ENCODE measurements at places on chromosomes 3 and 15. TPM values are rescaled to one million over a fixed set of nuclear protein-coding genes. Genes with fewer than 3 reads are reported as not detected.

The TGM4 gene
- not detected for total RNA-seq

- H3K27ac ChIP-seq: no peak overlapping the region
- H3K4me3 ChIP-seq: no peak overlapping the region
- H3K36me3 ChIP-seq: no peaks in the 10 kb centered on the region
- no peaks in the 10 kb centered on the region for H3K27me3 ChIP-seq
Observed at GRCh38 chr3:154018100-154018696, 103.0 kb upstream of the ARHGEF26 start.

The ADAM10 gene
- total RNA-seq: 128 TPM

DNA sequence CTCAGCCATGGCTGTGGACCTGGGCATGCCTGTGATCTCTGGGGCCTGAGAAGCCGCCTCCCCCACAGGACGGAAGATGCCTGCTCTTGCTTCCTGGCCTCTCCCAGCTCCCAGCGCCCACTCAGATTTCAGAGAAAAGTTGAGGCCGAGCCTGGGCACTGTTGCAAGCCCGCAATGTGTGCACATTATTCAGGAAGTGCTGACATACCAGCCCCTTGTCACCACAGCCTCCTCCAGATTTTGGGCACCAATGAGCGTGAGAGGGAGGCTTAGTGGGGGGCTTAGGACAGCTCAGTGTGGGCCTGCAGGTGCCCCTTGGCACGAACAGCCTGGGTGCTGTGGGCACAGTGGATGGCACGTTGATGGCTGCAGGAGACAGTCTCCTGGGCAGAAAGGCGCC, 1400.9 kb upstream of the ALCAM start:
- H3K4me3 ChIP-seq: no peak overlapping the region
- H3K4me1 ChIP-seq: peaks cover 12% of the 10 kb centered on the region
- H3K36me3 ChIP-seq: no peaks in the 10 kb centered on the region
- H3K27me3 ChIP-seq: no peaks in the 10 kb centered on the region
- H3K27ac ChIP-seq: no peak overlapping the region
- DNase-seq: no peak

The KBTBD12 gene
- 0.22 TPM for total RNA-seq

The MST1 gene
- 17.2 TPM for total RNA-seq

DNA sequence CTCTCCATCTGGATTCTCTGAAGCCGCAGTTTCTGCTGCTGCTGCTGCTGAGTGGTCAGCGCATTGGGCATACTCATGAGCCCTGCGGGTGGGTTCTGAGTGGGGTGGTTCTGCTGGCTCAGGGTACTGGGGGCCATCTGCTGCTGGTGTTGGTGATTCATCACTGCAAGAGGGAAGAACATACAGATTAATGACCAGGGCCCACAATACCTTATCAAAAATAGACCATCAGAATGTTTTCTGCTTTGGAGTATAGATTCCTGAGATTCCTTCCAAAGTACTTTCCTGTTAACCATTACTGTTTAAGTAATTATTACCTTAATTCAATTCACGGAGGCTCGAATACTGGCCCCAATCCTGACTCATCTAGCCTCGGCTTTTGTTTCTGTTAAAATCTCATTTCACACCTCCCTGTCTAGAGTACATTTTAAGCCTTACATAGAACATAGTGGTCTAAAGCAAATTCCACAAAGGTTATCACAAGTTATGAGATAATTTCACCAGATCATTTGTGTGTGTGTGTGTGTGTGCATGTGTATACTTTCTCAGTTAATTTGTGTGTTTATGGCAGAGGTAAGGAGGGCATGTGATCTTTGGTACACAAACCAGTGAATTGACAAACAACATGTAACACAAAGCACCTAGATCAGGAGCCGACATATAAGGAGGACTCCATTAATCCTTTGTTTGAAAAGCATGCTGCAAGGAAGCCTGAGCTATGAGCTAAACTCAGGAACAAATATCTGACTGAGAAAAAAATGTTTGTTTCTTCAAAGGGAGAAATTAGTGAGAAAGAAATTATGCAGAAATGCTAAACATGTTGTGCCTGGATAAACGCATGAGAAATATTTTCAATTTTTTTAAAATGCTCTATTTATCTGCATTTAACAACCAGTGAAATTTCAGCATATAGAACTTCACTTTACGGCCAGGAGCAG, 68.1 kb downstream of the TM4SF4 start:
- no peak overlapping the region for H3K4me3 ChIP-seq
- no peak for DNase-seq
- peak overlapping the region; percentile 30 for H3K27ac ChIP-seq
- peaks cover 17% of the 10 kb centered on the region for H3K4me1 ChIP-seq
- H3K36me3 ChIP-seq: peaks cover 16% of the 10 kb centered on the region

The TMC3 gene
- not detected for total RNA-seq

GRCh38 chr3:1552831-1553230, 460.0 kb downstream of the CNTN6 start:
- no peaks in the 10 kb centered on the region for H3K4me1 ChIP-seq
- H3K27ac ChIP-seq: no peak overlapping the region
- no peak overlapping the region for H3K4me3 ChIP-seq
- no peak for DNase-seq
- H3K27me3 ChIP-seq: no peaks in the 10 kb centered on the region
- peaks cover 61% of the 10 kb centered on the region for H3K36me3 ChIP-seq

GRCh38 chr15:78968539-78969271, 23.9 kb upstream of the CTSH start:
- peaks cover 44% of the 10 kb centered on the region for H3K4me1 ChIP-seq
- H3K27me3 ChIP-seq: no peaks in the 10 kb centered on the region
- peak overlapping the region; percentile 94 for H3K27ac ChIP-seq
- DNase-seq: no peak
- no peaks in the 10 kb centered on the region for H3K36me3 ChIP-seq

GRCh38 chr15:96503276-96503675, 172.8 kb downstream of the NR2F2 start:
- no peaks in the 10 kb centered on the region for H3K4me1 ChIP-seq
- H3K4me3 ChIP-seq: no peak overlapping the region
- H3K27me3 ChIP-seq: peaks cover 3% of the 10 kb centered on the region
- H3K27ac ChIP-seq: no peak overlapping the region
- H3K36me3 ChIP-seq: no peaks in the 10 kb centered on the region

The ADAMTS17 gene
- total RNA-seq: 1.8 TPM

DNA sequence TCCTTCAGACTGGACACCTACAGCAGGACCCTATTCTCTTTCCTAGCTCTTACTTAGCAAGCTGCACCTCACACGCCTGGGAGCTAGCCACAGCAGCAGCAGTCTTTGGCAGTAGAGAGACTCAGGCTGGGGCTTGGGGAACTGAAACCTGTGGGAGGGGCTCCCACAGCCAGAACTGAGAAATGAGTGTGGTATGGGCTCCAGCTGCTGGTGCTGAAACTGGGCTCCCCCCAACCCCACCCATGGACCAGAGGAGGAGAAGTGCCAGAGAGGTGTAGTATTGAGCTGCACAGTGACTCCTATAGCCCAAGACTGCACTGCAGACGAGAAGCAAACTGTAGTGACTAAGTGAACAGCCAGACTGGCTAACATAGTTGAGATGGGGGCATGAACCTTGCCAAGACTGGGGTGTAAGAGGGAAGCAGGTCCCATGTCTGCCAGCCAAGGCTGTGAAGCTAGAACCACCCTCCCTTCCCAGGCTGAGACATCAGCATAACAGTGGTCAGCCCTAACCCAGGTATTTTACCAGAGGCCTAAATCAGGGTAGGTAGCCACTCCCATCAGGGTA, 62.5 kb downstream of the MYO5A start:
- H3K27ac ChIP-seq: peak overlapping the region; percentile 83
- peaks cover 30% of the 10 kb centered on the region for H3K4me1 ChIP-seq

DNA sequence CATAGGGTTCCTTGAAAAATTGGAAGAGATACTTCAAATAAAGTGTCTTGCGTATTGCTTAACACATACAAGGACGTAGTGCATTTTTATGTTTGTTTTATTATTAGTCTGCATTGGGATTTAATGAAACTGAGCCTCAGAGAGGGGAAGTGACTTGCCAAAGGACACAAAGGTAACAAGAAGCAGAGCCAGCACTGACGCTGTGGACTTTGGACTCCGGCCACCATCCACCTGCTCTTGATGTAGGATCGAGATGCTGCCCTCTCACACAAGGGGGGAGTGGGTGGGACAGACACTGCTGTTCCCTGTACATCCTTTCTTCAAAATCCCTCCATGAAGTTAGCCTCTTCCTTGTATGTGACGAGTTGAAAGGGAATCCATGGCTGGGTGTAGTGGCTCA, 435.4 kb upstream of the RGMA start:
- no peak for DNase-seq
- no peaks in the 10 kb centered on the region for H3K36me3 ChIP-seq
- no peak overlapping the region for H3K27ac ChIP-seq
- no peaks in the 10 kb centered on the region for H3K27me3 ChIP-seq

DNA sequence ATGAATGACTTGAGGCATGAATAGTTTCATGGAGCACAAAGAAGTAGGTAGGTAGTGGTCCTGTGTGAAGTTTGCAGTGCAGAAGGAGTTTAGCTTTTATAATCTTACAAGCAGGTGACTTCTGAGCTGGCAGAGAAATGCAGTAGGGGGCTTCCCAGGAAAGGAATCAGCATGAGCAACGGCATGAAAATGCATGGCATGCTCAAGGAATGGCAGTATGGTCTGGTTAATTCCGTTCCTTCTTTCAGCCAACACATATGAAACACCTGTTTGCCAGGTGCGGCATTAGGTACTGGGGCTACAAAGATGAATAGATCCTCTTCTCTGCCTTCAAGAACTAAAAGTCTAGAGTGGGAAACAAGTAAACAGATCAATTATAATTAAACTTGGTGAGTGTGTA, 138.0 kb upstream of the BHLHE40 start:
- DNase-seq: no peak
- no peak overlapping the region for H3K4me3 ChIP-seq
- H3K4me1 ChIP-seq: peaks cover 8% of the 10 kb centered on the region
- peak overlapping the region; percentile 2 for H3K27ac ChIP-seq

DNA sequence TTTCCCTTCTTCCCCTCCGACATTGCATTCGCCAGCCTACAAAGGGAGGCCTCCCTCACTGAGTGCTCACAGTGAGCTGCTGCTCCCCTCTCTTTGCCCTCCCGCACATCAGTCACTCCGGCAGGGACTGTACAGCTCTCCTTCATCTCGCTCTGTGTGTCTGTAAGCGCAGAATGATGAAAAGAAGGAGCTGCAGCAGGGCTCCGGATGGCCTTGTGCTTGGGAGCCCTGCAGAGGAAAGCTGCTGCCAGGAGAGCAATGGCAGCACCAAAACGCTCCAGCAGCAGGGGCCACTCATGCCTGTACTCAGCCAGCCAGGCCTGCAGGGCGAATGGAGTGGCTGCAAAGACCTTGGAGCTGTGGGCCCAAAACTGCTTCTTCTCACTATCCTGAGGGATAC, 107.0 kb upstream of the NSMCE3 start:
- DNase-seq: no peak
- H3K36me3 ChIP-seq: no peaks in the 10 kb centered on the region
- no peaks in the 10 kb centered on the region for H3K27me3 ChIP-seq
- peaks cover 17% of the 10 kb centered on the region for H3K4me1 ChIP-seq
- H3K4me3 ChIP-seq: no peak overlapping the region
- no peak overlapping the region for H3K27ac ChIP-seq

DNA sequence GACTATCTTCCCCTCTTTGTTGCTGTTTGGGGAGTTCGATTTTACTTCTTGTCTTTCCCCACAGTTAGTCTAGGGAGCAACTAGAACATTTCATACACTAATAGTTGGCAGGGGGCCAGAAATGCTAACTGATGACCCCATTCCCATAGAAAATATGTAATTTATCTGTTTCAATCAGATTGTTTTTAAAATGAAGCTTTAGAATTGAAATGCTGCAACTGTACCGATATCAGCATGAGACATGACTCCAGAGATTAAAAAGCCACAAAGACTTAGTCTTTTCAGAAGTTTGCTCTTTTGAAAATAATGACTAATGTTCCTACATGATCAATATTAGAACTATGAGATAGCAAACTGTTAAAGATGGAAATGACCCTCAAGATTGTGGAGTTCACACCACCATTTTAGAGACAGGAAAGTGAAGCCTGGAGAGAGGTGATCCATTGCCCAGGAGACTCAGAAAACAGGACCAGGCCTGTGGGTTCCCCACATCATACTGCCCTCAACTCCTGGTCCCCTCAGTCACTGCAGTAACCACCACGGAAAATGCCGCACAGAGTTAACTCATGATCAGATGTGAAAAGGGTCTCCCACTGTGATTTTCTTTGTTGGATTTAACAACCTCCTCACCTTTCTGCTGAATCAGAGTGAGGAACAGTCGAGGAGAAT, 130.3 kb downstream of the CHDH start:
- peaks cover 9% of the 10 kb centered on the region for H3K4me1 ChIP-seq
- no peaks in the 10 kb centered on the region for H3K36me3 ChIP-seq
- DNase-seq: no peak
- no peaks in the 10 kb centered on the region for H3K27me3 ChIP-seq
- no peak overlapping the region for H3K27ac ChIP-seq

- no peak overlapping the region for H3K4me3 ChIP-seq
- H3K4me1 ChIP-seq: peaks cover 6% of the 10 kb centered on the region
- H3K27ac ChIP-seq: no peak overlapping the region
- no peak for DNase-seq
Observed at GRCh38 chr3:44409640-44410410, 67.6 kb downstream of the ZNF445 start.

DNA sequence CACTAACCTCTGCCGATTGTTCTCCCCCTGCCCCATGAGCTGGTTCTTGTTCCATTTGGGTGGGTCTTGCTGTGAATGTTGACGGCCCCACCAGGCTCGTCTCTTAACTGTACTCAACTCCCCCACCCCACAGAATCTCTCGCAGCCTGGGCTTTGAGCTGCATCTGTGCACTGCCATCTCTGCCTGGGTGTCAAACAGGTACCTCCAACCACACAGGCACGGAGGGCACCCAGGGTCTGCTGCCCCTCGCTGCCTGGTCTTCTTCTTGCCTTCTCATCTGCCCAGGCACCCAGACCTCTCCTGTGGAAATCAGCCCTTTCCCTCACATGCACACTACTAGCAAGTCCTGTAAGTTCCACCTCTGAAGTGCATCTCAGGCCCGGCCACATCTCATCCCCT, 10.1 kb downstream of the TLR9 start:
- no peak for DNase-seq
- H3K27me3 ChIP-seq: no peaks in the 10 kb centered on the region
- peaks cover 53% of the 10 kb centered on the region for H3K36me3 ChIP-seq
- no peak overlapping the region for H3K4me3 ChIP-seq
- no peak overlapping the region for H3K27ac ChIP-seq

- H3K27ac ChIP-seq: no peak overlapping the region
- no peaks in the 10 kb centered on the region for H3K36me3 ChIP-seq
- H3K4me1 ChIP-seq: no peaks in the 10 kb centered on the region
- H3K27me3 ChIP-seq: no peaks in the 10 kb centered on the region
- no peak overlapping the region for H3K4me3 ChIP-seq
Observed at GRCh38 chr3:148879256-148879655, 14.2 kb downstream of the CPA3 start.
